ENCODE measurements at places on chromosomes 5 and 9.

GRCh38 chr9:132171702-132172101, 9.8 kb downstream of the NTNG2 start:
- no peak for DNase-seq

GRCh38 chr9:92165484-92165883, 50.3 kb upstream of the SPTLC1 start:
- DNase-seq = no peak

DNA sequence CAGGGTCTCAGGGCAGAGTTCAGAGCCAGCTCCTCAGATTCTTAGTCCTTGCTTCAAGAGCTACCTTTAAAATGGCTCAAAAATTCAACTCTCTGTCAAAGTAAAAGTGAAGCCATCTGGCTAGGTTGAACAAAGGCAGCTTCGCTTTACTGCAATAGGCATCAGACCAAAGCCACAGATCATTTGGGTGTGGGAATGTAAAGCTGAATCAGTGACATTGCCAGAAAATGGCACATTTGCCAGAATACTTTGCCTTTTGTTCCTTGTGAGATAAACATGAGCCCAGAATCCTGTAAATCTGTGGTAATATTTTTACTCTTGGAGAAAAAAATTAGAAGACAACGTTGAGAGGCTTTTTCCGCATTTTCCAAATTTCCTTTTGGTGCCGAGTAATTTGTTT, 210.5 kb downstream of the PALM2AKAP2 start:
- DNase-seq = no peak

- DNase-seq = no peak
Observed at GRCh38 chr5:157473383-157474320, 13.6 kb downstream of the NIPAL4 start.

DNA sequence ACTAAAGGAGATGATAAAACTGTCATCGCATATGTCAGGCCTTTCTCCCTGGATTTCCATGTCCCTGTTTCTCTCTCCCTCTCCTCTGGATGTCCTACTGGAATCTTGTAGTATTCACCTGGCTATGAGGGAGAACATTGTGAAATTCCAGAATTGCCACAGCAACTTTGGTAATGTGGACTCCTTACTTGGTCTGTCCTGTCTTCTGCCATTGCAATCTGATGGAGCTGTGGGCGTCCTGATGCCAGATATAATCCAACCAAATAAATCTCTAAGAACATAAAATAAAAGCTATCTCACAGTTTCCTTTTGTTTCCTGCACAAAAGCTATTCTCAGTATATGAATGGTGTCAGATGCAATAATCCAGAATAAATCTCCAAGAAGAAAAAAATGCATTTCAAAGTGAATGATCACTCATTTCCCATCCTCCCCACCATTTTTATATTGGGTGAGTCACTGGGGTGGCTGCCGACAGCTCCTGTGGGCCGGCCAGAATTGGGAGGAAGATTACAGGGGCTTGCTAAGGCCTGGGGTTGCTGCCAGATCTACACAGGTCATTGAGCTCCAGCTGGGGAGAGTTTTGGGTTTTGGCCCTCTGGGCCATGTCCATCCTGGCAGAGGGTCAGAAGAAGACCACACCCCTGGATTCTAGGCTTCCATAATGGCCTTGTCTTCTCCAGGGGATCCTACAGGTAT, 160.7 kb upstream of the PITX1 start:
- DNase-seq = no peak

DNA sequence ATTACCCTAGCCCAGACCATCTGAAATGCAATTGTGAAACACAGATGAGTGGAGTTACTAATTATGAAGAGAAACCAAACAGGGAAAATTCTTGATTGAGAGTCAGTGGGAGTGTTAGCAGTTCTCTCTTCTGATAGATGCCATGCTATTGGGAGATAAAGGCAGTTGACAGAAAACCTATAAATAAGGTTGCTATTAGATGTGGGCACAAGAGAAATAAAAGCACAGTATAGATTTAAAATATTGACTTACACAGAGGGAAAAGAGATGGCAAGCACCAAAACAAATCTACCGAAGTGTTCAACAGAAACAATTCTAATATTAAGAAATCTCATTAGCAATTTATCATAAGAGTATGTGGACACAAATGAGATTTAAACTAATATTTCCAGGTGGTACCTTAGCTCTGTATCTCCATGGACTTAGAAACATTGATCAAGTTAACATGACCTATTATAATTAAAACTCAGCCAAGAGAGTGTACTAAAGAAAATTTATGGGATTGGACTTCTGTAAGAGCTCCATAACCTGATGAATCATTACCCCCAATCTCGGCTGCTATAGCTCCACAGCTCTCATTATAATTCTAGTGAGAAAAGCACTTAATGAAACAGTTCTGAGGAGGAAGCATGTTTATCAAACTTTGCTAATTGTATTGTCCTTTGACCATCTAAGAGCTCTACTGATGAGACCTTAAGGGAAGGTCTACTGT, 665.0 kb upstream of the RIOK2 start:
- DNase-seq = no peak

GRCh38 chr5:151318850-151319732, 15.5 kb upstream of the SLC36A3 start:
- no peak for DNase-seq

DNA sequence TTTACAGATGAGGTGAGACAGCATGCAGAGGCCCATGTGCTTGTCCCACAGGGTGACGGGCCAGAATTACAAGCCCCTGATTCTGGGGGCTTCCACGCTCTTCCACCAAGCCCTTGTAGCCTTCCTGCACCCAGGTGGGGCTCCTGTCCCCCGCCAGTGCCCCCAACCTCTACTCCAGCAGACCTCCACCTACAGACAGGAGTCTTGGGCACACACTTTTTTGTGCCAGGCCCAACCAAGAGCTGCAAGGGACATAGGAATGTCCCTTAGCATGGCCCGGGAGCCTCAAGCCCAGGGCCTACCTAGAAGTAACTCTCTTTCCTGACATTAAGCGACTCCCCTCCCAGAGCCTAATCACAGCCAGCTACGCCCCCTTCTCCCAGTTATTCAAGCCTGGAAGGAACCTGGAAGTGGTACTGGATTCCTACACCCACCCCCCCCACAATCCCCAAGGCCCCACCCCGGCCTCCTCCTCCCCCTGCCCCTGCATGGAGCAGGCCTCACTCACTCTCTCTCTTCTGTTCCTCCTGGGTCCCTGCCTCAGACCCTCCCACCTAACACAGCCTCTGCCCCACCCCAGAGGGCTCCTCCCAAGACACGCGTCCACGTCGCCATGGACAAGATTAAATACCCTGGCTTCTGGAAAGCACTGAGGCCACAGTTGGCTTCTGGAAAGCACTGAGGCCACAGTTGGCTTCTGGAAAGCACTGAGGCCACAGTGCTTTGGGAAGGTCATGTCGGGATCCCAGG, 30.5 kb downstream of the ADAMTS2 start:
- DNase-seq = no peak

DNA sequence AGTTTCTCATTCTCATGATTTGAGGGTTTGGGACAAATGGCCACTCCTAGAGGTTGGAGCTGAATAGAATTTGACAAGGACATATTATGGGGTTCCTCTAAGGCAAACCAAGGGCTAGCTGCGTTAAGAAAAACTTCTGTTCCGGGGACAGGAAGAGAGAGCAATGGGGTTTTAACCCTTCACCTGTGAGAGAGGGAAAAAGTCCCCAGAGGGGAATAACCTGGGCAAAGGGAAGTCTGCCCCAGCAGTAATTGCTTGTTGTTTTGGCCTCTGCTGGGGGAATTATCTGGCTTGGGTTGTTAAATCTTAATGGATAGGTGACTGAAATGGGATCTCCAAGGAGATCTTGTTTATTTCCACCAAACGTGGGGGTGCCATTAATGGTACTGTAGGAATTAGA, 110.1 kb upstream of the MOCS2 start:
- DNase-seq = no peak

- no peak for DNase-seq
Observed at GRCh38 chr9:90961375-90961774, 159.8 kb downstream of the SYK start.

DNA sequence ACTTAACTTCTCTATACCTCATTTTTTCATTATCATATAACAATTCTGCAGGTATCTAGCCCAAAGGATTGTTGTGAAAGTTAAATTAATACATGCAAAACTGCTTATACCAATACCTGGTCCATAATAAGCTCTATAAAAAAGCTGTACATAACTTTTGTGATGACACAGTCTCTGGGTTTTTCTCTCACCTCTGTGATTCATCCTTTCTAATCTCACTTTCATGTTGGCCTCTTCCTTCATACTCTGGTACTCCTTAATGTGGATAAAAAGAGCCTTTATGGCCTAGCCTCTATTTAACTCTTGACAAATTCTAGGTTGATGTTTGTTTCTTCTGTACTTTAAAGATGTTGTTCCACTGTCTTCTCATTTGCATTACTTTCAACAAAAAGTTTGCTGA, 162.9 kb upstream of the ACOT12 start:
- no peak for DNase-seq

Data from AG04450 (cell line).